SIG-M5 (cell line): ENCODE measurements at places on chromosomes 6 and 20.

GRCh38 chr20:57161478-57162361, 104.7 kb downstream of the BMP7 start:
- DNase-seq, result no peak

DNA sequence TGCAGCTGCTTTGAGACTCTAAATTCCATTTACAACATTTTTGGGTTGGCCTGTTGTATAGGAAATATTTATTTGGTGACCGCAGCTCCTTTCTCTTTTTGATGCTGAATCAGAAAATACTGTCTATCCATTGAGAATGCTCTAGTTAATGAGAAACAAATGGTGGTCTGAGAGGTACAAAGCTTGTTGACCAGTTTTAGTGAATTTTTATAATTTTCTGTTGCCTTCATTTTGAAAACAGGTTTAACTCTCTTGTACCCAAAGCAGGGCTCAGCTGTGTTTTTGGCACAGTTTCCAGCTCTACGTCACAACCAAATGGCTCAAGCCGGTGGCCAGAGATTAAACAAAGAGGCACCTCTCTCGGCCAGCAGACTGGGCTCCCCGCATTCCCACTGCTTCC, 113.2 kb downstream of the FNDC1 start:
- no peak for DNase-seq

DNA sequence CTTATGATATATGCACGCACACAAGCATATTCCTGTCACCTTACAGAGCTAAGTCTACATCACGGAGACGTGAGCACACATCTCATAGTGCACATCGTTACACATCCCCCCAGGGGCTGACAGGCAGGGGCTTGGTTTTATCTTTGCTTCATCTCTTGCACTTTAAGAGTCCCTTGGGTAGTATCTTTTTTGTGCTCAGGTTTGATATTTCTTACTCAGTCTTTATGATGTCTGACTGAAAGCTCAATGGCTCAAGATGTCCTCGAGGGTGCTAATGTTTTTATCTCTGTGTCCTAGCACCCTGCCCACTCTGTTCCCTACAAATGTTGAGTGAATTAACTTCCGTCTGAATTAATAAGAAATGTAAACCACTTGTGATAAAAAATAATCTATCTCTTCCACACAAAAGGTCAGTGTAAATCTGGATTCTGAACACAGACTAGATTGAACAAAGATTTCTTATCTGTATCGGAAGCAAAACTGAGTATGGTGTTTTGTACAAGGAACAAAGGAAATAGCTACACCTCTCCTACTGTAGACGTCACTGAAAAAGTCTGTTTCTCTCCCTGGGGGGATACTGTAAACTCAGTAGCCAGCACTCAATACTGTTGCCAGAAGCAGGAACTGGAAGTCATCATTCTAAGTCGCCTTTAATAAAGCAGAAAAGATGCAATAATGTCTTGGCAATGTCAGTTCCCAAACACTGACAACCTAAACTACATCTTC, 195.1 kb downstream of the PRKN start:
- no peak for DNase-seq

- DNase-seq, result no peak
These were observed 20.5 kb downstream of the ITPR3 start for GRCh38 chr6:33641602-33642001.

GRCh38 chr6:159594750-159595117, 98.3 kb downstream of the SOD2 start:
- no peak for DNase-seq

GRCh38 chr6:50691814-50692495, 21.4 kb upstream of the TFAP2D start:
- no peak for DNase-seq

- no peak for DNase-seq
These were observed 8.8 kb downstream of the STX16 start for GRCh38 chr20:58659841-58660240.

DNA sequence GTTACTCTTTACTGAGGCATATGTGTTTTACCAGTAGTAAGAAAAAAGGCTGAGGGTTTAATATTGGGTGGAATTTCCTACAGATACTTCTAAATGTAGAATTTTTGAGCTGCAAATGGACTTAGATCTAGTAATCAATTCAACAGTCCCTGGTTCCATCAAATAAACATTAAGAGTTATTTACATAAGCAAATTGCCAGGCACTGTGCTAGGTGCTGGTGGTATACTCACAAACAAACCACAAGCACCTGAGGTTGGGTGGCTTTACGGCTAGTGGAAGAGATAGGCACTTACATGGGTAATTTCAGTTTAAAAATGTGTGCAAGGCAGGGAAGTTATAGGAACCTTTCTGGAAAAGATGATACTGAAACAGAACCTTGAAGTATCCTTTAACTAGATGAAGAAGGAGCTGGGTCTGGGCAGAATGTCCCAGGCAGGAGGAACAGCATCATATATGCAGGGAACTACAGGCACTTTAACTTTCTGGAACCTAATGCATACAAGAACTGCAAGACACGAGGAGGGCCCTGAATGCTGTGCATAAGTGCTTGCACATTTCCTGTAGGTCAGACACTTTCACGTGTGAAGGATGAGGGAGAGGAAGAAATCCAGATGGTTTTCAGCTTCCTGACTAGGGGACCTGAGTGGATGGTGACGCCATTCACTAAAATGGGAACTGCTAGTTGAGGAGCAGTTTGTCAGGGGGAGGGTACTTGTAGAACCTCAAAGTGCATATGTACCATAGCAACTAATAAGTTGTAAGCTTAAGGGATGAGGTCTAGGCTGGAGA, 4.5 kb downstream of the CCN6 start:
- no peak for DNase-seq

- DNase-seq, result no peak
These were observed 399.6 kb downstream of the NKAIN2 start for GRCh38 chr6:124203101-124203811.

DNA sequence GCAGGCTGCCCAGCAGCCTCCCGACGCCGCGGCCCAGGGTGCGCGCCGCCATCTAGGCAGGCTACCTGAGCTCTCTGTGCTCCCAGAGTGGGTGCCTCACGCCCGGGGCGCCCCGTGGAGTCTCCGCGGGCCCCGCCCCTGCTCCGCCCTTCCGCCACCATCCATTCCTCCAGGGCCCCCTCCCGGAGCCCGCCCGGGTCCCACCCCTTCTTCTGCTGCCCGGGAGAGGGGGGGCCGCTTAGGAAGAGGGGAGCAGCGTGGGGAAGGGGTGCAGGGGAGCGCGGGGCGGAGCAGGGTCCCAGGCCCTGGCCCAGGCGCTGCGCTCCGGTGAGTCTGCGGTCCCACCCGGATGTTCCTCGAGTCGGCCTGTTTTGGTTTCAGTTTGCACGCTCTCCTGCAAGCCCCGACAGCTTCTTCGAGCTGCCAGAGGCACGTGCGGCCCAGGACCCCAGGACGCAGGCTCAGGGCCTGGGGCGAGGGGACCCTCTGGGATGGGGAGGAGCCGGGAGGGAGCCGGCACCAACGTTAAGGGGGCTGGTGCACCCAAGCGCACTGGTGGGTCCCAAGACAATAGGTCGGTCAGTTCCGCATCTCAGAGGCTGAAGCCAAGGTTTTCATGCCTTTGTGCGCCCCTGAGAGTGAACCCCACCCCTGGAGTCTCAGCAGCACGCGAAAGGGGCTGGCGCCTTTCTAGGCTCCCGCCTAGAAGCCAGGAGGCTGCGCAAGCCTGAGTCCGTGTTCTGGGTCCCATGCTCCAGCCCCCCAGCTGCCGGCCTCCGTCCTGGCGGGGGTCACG, at the start of gene ACSS1:
Gene ACSS1, minus strand, starts transcription at position 89 of the 796 bp plus-strand sequence. Its CDS starts 37 bp downstream, at position 52.
- no peak for DNase-seq

- DNase-seq, result no peak
These were observed 9.4 kb downstream of the DEFB132 start for GRCh38 chr20:266596-267562.

DNA sequence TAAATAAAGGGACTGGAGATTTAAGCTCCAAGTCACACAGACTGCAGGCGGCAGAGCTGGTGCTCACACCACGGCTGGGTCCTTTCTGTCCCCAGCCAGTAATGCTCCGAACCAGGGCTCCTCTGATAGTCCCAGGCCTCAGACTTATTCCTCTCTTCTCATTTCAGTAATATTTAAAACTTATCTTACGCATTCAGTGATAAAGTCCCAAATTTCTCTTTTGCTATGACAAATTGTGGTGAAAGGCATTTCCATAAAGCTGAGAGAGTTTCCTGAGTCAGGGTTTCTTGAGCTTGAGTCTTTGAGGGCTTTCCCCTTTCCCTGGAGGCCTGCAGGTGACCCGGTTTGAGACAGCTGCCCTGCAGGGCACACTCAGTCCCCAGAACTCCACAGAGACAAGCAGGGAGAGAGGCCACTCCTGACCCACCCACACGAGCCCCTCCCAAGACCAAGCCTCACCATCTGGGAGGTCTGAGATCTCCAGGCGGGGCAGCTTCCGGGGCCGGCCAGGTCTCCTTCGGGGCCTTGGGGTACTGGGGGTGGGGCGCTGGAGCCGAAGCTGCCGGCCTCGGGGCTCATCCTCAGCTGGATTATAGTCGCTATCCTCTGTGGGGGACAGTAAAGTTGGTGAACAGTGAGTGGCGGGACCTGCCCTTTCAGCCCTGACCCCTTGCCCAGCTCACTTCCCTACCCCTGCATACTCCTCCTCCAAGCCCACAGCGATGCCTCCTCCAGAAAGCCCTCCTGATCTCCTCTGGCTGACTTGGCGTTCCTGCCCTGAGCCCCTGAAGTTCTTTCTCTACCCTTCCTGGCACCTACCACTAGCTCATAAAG, 6.6 kb downstream of the ZNF335 start:
- no peak for DNase-seq

DNA sequence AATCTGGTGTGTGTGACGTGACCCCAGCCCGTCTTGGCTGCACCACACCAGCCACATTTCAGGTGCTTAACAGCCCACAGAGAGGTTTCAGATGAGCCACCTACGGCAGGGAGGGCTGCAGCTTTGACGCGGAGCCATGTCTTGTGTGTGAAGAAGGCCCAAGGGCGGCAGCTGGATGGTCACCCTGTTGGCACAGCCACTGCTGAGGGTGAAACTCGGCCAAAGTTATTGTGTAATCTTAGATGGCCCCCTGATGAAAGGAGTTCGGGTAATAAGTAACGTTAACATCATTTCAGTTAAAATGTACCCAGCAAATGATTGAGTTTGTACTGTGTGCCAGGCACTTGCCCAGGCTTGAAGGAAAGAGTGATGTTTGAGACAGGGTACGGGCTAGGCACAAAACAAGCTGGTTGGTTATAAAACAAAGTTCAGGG, 97.2 kb downstream of the SSR1 start:
- DNase-seq, result no peak

GRCh38 chr6:54070025-54070424, 41.2 kb upstream of the MLIP start:
- no peak for DNase-seq

- no peak for DNase-seq
These were observed 109.2 kb upstream of the ASF1A start for GRCh38 chr6:118784641-118785164.

GRCh38 chr20:19828232-19828631, 70.2 kb downstream of the RIN2 start:
- DNase-seq, result peak; percentile 47

- DNase-seq, result no peak
These were observed 531.0 kb upstream of the AGPAT4 start for GRCh38 chr6:161804838-161805237.

DNA sequence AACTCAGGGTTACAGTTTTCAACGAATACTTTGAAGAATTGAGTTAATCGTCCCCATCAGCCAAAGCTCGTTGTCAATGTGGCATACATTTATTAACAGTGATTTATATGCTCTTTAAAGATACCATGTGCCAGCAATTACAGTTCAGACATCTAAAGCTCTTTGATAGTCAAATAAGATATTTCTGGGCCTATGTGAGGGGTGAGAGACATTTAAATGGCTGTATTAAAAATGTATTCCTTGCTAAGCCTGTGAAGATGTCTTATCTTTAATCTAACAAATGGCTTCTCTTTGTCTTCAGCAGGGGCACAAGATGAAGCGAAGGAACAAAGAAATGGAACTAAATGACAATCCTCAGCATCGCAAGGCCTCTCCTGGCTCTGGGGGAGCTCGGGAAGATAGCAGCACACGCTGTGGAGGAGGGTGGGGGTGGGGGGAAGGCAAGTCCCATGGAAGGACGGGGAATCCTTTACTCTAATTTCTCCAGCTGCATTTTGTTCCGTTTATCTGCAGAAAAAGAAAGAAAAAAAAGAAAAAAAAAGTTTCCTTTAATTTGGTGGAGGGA, 523.6 kb downstream of the KIF16B start:
- DNase-seq, result no peak

GRCh38 chr6:169852504-169853195, 101.2 kb downstream of the ERMARD start:
- no peak for DNase-seq

- no peak for DNase-seq
These were observed 47.2 kb downstream of the FIG4 start for GRCh38 chr6:109738255-109738654.

GRCh38 chr20:32282461-32282860, 5.0 kb downstream of the KIF3B start:
- no peak for DNase-seq

DNA sequence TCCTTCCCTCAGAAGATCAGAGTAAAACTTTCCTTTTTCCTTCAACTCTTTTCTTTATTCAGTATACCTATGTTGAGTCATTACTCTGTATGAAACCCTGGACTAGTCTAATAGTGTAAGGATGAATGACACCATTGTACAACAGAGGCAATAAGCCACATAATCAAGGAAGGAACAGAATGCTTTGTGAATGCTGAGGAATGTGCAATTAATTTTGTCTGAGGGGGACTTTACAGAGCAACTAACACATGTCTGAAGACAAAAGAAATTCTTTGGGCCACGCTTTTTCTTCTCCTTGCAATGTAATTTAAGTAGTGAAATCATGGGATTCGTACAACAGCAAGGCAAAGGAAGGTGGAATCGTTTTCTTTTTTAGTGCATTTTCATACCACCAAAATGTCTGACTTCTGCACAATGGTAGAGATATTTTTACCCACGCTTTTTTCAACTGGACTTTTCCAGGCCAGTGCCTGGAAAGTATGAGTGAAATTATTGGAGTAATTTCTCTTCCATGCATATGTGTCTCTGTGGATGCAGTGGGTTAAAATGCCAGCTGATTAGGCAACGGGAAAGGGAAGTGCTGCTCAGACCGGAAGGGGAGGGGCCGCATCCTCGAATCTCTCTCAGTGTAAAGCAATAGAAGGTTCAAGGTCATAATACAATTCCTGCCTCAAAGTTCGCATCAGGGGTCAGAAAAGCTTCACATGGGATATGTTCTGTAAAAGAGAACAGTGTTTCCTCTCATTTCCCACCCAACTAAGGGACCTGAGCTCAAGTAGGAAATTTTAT, 89.9 kb upstream of the MTHFD1L start:
- no peak for DNase-seq

DNA sequence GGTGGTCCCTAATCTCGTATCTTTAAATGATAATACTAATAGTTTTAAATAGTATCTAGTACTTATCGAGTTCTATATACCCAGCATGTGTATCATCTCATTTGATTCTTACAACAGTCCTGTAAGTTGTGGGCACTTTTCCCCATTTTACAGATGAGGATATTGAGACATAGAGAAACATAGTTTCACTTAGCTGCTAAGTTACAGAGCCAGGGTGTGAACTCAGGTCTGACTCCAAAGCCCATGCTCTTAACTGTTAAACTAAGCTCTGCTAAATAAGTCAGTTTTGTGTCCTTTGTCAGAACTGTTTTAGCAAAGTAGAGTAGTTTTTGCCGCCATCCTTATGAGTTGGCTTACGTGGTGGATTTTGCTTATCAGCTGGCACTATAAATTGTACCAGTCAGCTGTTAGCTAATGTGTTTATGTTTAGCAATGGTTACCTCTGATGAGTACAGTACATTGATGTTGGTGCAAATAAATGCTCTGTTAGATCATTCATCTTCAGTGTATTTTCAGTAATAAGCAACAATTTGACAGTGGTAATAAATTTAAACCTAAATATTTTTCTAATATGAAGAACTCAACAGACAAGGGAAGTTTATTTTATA, 12.1 kb downstream of the OGFRL1 start:
- no peak for DNase-seq
